ENCODE measurements at places on chromosomes 7 and 10.
A peak's percentile ranks its signal among the peaks of the same experiment; 100 is the strongest.

DNA sequence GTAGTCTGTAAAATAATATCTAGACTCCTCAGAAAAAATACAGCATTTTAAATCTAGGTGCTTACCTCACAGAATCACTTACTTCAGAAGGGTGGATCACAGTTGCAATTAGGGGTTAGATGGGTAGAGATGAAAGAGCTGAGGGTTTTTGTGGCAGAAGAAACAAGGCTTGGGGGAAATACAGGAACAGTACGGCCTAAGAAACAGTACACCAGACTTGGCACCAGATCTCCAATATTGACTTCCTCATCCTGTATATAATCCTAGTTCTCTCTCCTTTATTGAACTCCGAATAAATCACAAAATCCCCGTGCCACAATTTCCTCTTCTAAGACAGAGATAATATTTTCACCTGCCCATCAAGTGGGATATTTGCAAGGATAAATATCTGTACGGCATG, 14.3 kb downstream of the CEP41 start:
- DNase-seq = no peak

DNA sequence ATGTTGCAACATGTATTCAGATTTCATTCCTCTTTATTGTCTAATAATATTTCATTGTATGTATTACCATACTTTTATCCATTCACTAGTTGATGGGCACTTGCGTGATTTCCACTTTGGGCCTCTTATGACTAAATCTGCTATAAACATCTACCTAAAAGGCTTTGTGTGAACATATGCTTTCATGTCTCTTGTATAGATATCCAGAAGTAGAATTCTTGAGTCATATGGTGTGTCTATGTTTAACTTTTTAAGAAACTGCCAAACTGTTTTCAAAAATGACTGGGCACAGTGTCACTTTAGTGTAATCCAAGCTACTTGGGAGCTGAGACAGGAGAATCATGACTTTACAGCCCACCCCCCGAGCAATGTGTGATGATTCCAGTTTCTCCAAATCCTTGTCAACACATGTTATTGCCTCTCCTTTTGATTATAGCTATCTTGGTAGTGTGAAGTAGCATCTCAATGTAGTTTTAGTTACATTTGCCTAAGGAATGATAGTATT, 618.9 kb upstream of the C7orf33 start:
- DNase-seq = no peak

DNA sequence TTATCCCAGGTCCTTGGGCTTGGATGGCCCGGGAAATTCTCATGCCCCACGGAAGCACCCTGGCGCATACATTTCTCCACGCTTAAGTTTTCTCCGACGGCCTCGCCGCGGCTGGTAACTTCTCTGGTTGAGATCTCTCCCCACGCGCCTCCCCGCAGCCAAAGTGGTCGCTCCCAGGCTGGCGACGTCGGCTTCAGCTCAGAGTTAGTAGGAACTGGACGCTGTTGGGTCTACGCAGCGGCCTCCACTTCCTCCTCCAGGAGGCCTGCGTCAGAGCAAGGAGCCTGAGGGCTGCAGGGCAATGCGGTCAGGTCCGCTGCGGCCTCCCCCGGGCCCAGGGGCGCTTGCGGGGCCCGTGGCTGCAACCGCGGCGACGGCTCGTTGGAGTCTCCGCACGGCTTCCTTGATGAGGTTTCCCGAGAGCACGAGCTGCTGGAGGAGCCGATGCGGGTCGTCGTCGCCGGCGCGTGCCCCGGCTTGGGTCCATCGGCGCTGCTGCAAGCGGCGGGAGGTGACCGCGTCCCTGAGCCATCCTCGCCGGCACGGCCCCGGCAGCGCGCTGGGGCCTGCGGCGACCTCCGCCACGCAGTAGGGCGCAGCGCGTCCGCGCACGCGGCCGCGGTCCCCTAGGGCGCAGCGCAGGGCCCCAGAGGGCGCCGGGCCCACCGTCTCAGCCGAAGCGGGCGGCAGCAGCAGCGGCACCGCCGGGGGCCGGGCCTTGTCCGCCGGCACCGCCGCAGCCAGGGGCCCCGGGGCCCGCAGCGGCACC, 744 bp downstream of the FRAT2 start:
- no peak for DNase-seq

DNA sequence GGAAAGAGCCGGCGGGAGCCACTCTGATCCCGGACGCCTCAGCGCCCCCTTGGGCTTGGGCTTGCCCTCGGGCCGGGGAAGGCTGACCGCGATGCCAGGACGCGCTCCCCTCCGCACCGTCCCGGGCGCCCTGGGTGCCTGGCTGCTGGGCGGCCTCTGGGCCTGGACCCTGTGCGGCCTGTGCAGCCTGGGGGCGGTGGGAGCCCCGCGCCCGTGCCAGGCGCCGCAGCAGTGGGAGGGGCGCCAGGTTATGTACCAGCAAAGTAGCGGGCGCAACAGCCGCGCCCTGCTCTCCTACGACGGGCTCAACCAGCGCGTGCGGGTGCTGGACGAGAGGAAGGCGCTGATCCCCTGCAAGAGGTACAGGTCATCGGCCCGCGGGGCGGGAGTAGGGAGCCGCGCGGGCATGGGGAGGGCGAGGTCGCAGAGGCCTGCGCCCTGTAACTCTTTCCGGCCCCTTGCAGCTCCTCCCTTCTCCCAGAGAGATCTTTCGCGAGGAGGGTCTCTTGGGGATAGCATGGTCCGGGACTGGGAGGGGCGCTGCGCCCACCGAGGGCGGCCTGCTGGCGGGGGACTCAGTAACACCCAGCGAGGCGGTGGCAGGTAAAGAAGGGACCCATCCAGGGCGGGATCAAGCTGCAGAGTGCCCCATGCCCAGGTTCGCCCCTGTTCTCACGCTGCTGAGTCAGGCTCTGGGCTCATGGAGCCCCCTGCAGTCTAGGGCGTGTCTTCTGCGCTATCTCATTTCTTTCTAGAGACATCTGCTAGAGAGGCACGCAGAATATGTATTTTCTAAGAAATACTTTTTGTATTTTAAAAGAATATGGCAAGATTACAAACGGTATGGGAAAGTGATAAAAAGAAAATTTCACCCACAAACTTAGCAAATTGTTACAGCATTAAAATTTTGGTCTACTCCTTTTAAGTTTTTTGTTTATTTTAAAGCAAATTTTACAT, 687 bp downstream of the EPDR1 start:
- peak; percentile 45 for DNase-seq

DNA sequence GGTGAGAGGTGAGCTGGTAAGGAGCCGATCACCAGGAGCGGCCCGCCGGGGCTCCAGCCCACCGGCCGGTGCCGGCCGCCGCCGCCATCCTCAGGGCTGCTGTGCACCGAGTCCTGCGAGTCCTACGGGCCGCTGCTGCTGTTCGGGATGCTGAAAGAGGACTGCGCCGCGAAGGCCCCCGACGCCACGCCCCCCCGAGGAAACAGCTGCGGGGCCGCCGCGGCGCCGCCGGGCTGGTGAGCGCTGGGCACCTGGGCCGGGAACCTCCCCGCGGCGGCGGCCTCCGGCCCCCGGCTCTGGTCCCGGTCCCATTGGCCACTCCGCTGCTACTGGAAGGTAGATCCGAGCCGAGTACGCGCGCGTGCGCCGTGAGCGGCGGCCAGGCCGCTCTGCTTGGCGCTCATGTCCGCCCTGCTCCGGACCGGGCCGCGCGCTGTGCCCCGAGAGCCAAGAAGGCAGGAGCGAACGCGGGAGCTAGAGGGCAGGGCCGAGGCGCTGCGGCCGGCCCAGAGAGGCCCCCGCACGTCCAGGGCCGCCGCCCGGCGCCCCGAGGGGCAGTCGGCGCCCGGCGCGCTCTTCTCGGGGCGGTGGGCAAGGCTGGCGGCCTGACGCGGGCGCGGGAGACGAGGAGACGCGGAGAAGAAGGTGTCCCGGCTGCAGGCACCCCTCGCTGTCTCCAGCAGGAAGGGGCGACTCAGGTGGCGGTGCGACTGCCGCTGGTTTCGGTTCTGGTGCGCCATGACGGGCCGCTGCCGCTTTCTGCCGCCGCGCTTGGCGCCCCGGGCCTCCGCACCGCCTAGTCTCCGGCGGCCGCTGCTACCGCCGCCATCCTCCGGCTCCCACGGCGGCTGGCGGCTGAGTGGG, 121.3 kb upstream of the WIPF3 start:
- peak; percentile 84 for DNase-seq

- DNase-seq = no peak
These were observed 214.8 kb upstream of the ADO start for GRCh38 chr10:62589689-62590088.

DNA sequence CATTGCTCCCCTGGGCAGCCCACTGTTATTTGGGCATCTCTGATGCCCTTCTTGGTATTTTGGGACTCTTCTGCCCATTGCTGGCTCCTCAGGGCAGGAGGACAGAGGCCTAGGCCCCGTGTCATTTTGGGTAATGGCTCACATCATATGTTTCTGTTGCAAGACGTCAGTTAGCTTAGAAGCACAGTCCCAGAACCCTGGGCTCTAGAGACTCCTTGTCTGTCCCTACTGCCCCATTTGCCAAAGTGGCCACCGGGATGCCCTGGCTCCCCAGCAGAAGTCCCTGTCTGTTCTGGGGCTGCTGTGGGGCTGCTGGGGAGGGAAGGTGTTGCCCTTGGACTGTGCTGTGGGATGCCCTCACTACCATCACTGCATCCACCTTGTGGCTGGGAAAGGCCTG, 48.8 kb downstream of the ADCYAP1R1 start:
- DNase-seq = no peak

DNA sequence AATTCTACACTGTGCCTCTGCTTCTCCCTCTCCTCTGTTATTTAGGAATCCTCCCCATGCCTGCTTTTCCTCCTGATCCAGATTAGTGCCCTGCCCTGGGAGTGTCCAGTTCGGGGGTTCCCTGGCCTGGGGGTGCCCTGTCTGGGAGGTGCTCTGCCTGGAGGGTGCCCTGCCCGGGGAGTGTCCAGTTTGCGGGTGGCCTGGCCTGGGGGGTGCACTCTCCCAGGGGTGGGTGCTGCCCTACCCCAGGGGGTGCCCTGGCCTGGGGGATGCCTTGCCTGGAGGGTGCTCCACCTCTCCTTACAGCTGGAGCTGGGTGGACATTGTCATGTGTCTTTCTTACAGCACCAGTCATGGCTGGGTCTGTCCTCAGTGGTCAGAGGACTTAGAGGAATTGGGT, 20.2 kb downstream of the RAMP3 start:
- DNase-seq = no peak

DNA sequence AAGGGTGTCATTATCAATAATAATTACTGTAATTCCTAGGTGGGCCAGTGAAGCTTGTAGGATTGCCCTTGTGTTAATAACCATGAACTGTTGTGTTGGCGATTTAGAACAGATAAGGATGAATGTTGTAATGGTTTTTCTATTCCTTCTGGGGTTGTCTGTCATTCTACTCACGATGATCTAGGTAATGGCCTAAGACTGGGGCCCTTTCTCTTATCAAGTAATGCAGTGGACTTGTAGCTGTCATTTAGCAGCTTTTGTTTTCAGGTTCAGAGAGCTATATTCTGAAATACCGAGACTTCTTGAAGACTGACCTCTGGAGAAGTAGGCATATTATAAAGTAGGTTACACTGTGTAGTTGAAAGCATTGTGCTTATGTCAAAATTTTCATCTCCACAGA, 110.2 kb downstream of the TAF3 start:
- no peak for DNase-seq

DNA sequence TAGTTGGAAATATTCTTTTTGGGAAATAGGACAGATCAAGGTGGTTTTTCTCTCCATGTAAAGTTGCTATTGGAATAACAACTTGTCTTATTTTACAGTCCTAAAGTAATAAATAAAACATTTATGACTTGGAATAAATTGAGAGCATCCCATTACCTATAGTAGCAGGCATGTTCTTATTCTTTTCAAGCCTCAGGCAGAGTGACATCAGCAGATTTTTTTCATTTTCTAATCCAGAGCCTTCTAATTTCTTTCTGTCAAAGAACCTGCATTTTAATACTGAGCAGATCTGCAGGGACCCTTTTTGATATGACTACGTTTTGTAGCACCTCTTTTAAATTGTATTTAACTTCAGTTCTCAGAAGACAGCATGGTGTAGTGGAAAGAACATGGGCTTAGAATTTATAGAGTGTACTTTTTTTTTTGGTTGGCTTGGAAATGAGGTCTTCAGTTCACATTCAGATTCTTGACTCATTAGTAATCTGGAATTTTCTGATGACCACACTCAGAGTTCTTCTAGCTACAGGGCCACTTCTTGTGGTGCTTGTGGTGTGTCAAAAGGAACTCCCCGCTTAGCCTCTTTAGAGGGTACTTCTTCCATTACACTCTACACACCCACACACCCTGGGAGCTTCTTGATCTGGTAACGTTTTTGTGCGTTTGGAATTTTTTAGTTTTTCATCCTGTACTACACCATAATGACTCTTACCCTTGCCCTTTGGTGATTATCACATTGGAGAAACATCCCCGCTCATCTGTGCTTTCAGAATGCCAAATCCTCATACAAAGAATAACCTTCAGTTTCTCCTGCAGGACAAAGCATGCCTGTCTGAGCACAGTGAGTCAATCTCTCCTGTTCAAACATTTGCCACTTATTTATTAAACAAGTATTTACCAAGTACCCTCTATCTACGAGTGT, 34.6 kb downstream of the AGK start:
- DNase-seq = peak; percentile 89

DNA sequence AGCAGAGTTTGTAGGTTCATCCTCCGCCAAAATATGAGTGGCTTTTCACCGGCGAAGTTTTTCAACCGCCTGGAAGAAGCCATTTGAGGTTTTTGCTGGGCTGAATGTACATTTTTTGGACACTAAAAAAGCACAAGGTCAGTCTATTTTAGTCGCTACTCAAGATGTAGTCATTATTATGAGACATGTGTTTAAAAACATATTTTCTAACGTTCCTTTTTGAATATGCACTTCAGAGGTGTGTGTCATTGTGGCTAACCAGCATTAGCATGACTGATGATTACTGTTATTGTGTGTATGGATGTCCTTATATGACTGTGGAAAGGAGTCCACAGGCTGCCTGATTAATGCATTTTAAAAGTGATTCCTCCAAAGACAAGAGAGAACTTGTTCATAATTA, 605.4 kb downstream of the INHBA start:
- peak; percentile 35 for DNase-seq

DNA sequence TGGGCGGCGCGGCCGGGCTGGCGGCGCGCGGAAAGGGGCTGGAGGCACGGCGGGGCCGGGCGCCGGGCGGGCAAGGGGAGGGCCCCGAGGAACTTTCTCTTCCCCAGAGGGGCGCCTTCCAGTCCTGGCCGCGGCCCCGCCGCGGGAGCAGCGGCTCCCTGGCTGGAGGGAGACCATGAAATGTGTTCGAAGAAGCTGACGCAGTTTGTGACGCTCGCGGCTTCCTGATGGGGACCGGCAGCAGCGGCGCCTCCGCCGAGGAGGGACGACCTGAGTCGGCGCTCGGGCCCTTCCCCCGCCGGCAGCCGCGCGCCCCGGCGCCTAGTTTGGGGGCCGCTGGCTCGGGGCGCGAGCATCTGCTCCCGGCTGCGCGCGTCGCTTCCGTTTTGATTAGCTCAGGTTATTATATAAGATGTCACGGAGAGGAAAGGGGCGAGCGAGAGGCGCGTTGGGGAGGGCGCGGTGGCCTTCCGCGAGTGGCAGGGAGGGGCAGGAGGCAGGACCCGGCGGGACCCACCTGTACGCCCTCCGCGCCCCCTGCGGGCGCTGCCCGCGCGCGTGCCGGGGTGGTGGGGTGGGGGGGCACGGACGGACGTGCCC, 57.1 kb upstream of the PCGF5 start:
- DNase-seq = peak; percentile 33

- no peak for DNase-seq
These were observed 23.7 kb downstream of the NUP42 start for GRCh38 chr7:23205577-23205908.

All from NCI-H226 (cell line).